ENCODE measurements at places on chromosomes 13 and 19.

DNA sequence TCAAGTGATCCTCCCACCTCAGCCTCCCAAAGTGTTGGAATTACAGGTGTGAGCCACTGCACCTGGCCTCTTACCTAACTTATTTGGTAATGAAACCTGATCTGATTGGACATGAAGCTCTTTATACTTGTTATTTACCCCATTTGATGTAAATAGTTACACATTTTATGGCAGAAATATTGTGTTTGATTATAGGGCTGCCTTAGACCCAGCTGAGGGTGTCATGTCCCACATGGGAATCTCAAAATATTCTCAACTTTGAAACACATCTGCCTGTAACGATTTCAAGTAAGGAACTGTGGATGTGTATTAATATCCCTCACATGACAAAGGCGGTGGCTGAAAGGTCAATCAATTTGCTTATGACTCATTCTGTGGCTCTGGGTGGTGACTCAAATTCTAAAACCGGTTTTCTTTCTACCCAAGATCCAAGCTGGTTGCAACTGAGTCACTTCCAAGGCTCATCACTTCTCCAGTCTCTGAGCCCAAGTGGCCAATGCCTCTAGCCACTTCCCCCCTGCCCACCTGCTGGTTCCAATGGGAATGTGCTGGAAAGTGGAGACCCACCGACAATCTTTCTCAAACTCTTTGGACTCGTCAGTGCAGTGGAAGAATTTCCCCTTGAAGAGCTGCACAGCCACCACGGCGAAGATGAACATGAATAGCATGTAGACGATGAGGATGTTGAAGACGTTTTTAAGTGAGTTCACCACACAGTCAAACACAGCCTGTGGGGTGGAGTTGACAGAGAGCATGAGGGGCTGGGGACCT lies 110.9 kb downstream of the IER2 start:
- DNase-seq: no peak

DNA sequence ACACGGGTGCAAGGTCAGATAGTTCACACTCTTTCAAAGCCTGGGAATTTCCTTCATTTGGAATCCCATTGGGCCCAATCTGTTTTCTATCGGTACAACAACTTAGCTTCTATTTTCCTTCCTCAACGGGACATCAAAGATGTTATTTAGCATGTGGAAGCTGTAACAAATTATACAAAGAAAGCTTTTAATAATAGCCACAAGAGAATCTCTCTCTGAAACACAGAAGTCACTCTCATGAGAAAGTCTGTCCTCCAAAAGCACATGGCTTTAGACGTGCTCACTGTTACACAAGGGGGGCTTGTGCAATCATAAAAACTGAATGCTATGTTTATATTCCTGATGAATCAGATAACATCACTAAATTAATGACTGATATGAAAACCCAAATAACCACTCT lies 28.9 kb upstream of the CYSLTR2 start:
- DNase-seq: no peak

DNA sequence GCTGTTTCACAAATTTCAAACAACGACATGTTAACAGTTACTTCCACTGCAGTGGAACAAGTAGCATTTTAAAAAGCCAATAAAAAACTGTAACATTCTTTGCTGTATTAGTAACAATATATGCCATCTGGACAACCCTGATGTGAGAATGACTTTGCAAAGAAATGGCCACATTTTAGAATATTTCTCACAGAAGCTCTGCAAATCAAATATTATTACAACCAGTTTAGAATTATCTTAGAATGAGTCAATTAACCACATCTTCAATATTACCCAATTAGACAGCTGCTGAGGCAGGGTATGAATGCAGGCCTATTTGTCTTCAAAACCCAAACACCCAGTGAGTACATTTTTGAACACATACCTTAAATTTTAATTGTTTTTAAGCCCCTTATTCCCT lies 3.2 kb downstream of the ZNF699 start:
- no peak for DNase-seq

DNA sequence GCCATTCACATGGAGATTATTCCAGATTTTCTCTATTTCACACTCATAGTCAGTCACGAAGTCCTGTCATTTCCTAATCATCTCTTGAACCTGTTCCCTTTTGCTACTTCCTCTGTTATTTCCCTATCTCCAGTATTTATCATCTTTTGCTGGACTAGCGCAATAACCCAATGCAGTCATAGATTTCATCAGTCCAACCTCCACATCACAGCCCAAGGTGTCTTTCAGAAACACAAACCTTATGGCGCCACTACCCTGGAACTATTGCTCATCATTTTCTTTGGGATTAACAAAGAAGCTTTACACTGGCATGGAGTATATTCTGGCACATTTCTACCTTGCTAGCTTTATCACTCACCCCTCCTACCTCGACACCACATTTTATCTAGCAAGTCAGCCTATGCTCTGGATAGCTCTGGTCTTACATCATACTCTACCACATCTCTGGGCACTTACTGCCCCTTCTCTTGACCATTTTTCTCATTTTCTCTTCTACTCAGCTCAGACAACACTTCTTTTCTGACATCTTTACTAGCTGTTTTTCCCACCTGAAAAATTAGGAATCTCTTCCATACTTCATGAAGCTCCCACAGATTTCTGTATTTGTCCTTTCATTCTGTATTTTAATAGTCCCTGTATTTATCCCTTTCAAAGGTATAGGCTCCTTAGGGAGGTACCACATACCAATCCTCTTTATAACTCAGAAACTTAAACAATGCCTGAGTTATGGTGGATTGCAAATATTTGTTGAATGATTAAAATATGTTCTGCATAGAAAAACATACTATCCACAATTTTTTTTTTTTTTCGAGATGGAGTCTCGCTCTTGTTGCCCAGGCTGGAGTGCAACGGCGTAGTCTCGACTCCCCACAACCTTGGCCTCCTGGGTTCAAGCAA lies 534.7 kb downstream of the KLF12 start:
- DNase-seq: no peak

DNA sequence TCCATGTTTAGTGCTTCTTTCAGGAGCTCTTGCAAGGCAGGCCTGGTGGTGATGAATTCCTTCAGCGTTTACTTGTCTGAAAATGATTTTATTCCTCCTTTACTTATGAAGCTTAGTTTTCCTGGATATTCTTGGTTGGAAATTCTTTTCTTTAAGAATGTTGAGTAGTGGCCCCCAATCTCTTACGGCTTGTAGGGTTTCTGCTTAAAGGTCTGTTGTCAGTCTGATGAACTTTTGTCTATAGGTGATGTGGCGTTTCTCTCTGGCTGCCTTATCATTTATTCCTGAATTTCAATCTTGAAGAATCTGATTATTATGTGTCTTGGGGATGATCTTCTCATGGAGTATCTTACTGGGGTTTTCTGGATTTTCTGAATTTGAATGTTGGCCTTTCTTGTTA lies 26.0 kb downstream of the ZNF430 start:
- no peak for DNase-seq

Data from NCI-H524 treated with DMSO at 0.1 percent for 48 hours (cell line).